Nephron progenitor cell (in vitro differentiated cells): ENCODE measurements at places on chromosomes 7 and 10.

DNA sequence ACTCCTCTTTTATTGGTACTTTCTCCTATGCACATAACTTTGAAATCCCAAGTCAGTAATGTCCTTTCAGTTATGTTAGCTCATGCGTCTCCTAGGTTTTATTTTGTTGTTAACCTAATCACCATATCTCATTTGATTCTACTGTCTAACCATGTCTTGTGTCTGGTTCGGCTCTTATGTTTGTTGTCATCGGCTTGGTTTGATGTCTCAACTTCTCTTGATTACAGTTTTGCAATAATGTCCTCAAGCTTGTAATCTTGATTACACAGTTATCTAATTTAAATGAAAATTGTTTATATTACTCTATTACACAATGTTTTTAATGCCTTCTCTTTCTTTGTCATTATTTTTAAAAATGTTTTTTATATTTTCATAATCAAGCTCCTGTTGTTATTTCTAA, 35.9 kb upstream of the SEMA3A start:
- no peak for DNase-seq

DNA sequence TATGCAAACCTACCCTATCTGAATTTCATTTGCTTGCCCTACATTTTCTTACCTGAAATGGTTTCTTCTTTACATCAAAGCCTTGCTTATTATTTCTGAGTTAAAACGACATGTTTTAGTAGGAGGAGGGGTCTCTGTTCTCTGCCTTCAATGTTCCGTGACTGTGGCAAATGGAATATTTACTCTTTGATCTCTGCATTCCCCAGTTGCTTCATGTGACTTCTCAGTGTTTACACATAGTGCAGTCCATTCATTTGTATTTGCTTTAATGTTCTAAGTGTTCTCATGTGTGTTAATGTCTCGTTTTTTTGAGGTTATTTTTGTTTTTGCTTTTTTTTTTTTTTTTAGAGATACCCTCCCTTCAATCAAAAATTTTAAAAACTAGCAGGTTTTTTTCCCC, 75.8 kb downstream of the GNAI1 start:
- DNase-seq: no peak

- no peak for DNase-seq
Observed at GRCh38 chr7:1240517-1241257, 8.0 kb downstream of the UNCX start.

GRCh38 chr7:42426163-42426562, 189.2 kb upstream of the GLI3 start:
- no peak for DNase-seq

- DNase-seq: no peak
Observed at GRCh38 chr10:101308051-101308450, 45.9 kb upstream of the BTRC start.

DNA sequence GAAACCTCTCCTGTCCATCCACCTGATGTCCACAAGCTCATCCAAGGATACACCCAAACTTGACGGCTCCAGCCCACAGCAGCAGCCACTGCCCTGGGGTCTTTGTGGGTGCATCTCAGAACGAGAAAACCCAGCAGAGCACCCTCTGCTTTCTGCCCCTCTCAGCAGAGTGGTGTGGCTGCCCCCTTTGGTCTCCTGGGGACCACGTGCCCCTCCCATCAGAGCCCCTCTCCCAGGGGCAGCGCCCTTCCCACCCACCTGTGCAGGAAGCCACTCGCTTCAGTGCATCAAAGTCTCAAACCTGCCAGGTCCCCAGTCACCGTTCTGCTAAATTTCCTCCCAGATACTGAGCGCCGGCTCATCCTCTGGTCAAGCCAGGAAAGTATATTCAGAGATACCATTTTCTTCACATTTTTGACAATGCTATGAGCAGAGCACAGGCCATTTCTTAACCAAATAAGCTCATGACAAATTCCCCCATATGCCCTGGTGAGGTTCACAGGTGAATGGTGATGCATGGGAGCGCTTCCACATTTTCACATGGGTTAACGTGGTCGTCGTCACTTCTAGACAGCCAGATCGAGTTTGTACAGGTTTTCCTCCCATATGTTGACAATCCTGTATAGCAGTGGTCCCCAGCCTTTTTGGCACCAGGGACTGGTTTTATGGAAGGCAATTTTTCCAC, 32.4 kb downstream of the CAMK2B start:
- peak; percentile 1 for DNase-seq

DNA sequence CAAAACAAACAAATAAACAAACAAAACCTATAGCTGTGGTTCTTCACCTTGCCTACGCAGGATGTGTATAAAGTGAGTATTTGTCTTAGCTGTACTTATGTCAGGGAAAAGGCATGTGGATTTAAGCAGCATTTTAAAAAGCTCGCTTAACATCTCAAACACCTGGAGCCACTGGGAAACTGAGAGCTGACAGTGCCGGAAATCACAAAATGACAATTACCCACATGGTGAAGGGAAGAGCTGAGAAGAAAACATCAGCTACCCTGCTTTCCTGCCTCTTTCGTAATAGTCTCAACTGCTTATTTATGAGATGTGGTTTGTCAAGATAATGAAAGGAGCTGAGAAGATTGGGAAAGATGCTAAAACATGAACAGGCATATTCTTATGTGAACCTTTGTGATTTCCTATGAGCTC, 31.1 kb upstream of the MSMB start:
- no peak for DNase-seq

DNA sequence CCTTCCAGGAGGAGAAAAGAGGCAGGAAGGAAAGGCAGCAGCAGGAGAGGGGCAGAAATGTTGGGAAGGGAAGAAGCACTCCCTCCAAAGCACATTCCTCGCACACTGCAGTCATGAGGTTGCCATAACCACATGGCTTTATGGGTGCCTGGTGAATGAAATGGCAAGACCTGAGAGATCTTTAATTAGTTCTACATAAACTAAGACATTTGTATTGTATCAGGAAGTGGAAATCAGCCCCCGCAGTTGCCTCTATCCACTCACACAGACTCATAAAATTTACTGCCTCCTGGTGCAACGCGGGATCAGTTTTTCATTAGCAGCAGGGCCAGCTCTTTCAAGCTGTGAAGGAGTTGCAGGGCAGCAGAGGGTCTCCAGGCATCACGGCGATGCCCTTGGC, 106.4 kb downstream of the COL13A1 start:
- no peak for DNase-seq

- no peak for DNase-seq
Observed at GRCh38 chr7:144835155-144835611, 670 bp downstream of the TPK1 start.

DNA sequence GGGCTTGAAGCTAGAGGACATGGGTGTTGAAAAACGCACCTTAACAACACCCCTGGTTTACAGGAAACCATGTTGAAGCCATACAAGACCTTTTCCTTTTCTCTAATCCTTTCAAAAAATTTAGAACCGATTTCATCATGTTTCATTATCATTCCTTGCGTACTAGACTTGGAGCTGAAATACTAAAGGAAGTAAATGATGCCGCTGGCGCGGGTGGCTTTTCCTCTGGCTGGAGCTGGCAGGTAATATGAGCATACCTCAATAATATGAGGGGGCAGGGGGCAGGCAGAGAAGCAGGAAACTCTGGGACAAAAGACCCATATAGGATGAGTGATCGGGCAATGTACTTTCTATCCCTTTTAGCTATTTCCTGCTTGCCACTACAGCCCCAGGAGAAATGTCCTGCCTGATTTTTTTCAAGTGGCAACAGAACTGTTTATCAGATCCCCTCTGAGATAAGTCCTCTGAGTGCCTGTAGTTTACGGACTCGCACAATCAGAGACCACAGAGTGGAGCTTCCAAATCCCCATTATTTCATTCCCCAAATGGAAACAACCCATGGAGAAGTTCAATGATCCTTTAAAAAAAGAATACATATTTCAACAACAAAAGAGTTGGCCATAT, 450.1 kb downstream of the KCNMA1 start:
- no peak for DNase-seq
